Astrocyte of the hippocampus (primary cell): ENCODE measurements at places on chromosomes 11 and 22.

GRCh38 chr11:106234794-106235193 is 157.3 kb downstream of the AASDHPPT start:
- no peak for DNase-seq

DNA sequence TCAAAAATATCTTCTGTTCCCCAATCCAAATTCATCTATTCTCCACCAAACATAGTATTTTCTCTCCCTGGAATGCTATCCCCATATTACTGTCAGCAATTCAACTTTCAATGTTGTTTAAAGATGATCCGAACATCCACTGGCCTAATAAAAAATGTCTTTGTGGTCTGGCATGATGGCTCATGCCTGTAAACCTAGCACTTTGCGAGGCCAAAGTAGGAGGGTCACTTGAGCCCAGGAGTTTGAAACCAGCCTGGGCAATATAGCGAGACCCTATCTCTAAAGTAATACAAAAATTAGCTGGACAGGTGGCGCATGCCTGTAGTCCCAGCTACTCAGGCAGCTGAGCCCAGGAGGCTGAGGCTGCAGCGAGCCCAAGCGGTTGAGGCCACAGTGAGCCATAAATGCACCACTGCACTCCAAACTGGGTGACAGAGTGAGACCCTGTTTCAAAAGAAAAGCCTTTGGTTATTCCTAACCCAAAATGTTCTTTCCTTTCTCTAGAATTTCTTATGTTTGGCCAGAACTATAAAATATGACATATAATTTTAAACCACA is 29.8 kb downstream of the SIK3 start:
- DNase-seq = no peak

DNA sequence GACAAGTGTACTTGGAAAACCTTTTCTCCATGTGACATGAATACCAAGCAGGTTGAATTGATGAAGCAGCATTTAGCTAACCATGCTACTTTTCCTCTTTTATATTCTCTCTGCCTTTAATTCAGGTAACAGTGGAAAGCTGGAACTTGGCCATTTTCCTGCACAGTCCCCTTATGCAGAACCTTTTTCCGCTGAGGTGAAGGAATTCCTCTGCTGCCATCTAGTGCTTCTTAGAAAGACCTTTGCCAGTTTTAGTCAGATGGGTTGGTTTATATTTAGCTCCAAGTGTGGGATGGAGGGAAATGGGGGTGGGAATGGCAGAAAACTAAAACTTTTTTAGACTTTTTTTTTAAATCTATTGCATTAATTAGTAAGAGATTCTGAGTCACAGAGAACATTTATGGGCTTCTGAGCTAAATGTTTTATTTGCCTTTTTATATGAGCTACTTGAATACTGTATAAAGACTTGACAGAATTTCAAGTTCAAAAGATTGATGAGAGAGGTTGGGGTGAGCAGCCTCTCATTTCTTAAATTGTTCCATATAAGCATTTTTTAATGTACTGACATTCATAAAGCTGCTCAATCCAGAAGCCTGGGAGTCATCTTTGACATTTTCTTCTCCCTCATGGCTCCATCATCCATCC is 153.9 kb upstream of the ZC3H12C start:
- DNase-seq = peak; percentile 90

DNA sequence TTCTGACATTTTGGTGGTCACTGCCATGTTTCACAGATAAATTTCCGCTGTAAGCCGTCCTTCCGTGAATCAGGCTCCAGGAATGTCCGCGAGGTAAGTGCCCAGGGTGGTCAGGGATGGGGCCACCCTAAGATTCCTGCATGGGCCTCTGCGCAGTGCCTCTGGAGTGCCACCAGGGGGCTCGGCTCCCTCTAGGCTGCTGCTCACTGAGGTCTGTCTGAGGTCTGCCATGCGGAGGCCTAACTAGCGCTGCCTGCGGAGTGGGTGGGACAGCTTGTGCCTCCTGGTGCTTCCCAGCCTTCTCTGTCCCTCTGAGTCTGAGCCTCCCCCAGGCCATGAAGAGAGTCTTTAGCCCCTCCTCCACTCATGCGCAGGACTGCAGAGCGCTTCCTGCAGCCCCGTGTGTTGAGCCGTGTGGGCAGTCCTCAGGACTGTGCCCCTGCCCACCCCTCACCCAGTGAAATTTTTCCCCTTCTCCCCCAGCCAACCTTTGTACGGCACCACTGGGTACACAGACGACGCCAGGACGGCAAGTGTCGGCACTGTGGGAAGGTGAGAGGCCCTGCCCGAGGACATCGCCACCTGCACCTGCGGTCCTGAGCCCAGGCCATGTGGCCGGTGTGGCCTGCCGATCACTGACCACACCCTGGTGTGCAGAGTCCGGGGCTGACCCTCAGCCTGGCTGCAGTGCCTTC is 11.9 kb upstream of the MDK start:
- peak; percentile 90 for DNase-seq

- DNase-seq = peak; percentile 35
Measured at GRCh38 chr11:70145071-70145470, 58.0 kb upstream of the FADD start.

- DNase-seq = no peak
Measured at GRCh38 chr11:1030086-1030485, 6.4 kb downstream of the MUC6 start.

- peak; percentile 88 for DNase-seq
Measured at GRCh38 chr11:115676768-115677167, 172.6 kb upstream of the CADM1 start.

DNA sequence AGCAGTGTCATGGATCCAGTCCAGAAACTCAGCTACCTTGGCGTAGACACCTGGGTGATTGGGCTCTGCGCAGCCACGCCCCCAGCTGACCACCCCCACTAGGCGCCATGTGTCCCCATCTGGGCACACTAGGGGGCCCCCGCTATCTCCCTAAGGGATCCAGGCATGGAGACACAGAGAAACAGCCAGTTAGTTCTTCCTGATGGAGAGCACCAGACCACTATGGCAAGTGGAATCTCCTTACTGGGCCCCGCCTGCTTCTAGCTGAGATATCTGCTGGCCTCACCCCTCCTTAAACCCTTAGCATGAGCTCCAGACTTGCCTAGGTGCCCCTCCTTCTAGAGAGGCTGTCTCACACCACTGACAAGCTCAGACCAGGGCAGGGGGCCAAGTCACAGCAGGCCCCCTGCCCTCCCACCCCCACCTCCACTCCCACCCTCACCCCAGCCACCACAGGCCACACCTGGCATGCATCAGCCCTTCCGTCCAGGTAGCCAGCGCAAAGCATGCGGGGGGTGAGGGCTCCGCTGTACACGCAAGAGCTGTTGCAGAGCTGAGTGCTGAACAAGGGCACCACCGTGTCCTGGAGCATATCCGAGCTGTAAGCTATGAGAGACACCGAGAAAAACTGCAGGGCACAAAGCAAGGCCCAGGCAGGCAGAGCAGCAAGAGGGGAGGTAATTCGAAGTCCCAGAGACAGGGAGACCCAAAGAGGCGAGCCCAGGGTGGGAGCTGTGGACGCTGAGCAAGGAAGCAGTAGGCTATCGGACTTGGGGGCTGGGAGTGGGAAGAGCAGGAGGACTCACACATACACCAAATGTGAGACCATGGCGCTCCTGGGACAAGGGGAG is 16.1 kb downstream of the TMPRSS5 start:
- no peak for DNase-seq

- DNase-seq = peak; percentile 86
Measured at GRCh38 chr11:15208378-15209222, 93.9 kb downstream of the INSC start.

GRCh38 chr11:119878990-119879389 is 150.0 kb upstream of the NECTIN1 start:
- no peak for DNase-seq

DNA sequence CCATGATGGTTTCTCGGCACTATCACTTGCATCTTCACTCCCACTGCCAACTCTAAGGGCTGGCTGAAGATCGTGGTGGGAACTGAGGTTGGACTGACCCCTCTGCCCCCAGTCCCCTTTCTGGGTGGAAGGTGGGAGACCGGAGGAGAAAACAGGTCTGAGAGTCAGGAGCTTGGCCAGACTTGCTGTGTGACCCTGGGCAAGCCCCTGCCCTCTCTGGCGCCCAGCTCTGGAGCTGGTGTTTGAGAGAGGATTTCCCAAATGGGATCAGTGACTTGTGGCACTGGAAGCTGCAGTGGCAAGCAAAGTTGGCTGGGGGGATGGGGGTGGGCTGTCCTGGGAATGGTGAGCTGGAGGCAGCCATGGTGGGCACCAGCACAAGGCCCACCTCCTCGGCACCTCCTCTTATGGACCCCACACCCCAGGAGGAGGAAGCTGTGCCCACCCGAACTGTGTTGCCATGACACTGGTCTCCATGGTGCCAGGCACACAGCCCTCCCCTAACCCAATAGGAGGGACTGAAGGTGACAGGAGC is 6.5 kb upstream of the PDE2A start:
- no peak for DNase-seq

GRCh38 chr22:50468626-50469025 is 6.2 kb downstream of the SBF1 start:
- no peak for DNase-seq

- no peak for DNase-seq
Measured at GRCh38 chr22:45992737-45993136, 15.8 kb upstream of the WNT7B start.

DNA sequence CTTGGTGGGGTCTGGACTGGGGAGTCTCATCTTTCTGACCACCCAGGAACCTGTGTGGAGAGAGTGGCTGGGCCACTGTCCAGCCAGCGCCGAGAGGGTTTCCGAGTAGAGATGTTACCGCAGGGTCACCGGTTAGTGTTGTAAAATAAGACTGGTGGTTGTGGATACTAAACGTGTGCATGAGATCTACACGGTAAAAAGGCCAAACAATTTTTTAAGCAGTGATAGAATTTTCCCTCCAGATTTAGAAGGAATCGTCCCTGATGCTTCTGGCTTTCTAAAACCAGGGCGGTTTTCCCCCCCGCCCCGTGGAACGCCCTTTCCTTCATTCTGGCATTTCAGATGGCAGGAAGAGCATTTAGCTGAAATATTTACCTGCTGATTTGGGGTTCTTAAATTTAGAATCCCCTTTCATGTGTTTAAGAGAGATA is 72.6 kb upstream of the PPARA start:
- DNase-seq = peak; percentile 55

DNA sequence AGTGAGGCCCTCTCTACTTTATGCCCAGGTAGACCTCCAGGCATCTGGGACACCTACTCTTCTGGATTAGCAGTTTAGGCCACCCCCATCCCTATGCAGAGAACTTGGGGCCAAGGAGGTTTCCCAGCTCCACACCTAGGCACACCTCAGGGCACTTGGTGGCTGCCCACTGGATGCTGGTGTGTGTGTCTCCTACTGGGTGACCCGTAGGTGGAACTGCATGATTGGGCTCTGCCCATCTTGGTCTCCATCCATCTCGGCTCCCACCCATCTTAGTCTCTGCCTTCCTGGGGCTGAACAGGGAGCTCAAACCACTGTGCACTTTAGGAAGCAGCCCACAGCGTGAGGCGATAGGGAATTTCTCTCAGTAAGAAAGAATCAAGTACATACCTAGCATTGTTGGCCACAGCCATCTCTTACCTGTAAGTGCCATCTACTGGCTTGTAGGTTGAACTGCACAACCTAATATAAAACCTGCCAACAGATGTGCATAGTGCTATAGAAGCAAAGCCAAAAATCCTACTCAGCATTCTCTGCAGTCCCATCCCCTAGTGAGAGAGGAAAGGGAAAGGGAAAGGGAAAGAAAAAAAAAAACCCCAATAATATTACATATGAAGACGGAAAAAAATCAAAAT is 61.6 kb upstream of the PTPN5 start:
- peak; percentile 22 for DNase-seq
